ENCODE measurements at places on chromosomes 5 and 9.

- H3K4me1 ChIP-seq: peaks cover 25% of the 10 kb centered on the region
- H3K27ac ChIP-seq: peak overlapping the region; percentile 80
- no peaks in the 10 kb centered on the region for H3K36me3 ChIP-seq
Measured at GRCh38 chr5:131169810-131170539, 769 bp upstream of the LYRM7 start.

DNA sequence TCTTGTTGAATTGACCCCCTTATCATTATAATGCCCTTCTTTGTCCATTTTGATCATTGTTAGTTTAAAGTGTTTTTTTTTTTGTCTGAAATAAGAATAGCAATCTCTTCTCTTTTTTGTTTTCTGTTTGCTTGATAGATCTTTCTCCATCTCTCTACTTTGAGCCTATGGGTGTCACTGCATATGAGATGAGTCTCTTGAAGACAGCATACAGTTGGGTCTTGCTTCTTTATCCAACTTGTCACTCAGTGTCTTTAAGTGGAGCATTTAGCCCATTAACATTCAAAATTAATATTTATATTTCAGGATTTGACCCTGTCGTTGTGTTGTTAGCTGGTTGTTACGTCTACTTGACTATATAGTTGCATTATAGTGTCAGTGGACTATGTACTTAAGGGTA lies 135.4 kb downstream of the HMHB1 start:
- no peak overlapping the region for H3K27ac ChIP-seq
- no peaks in the 10 kb centered on the region for H3K4me1 ChIP-seq
- no peaks in the 10 kb centered on the region for H3K27me3 ChIP-seq
- H3K4me3 ChIP-seq: no peak overlapping the region

DNA sequence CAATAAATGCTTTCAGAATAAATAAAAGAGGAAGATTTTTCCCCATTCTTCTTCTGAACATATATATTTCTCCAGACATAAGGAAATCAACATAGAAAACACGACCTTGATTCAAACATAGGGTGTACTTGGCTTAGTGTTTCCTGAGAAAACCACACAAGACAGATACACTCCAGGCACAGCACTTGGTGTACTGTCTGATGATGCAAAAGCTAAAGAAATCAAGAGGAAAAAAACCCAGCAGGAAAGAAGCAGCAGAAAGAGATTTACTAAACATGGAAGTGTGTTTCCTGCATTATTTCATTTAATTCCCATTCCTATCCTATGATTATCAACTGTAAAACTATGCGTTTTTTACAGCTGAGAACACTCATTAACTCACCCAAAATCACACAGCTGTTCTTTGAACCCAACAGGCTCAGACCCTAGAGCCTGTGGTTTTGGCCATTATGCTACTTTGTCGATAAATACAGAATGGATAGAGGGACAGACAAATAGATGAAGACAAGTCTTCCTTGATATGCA lies 46.1 kb downstream of the NIPAL4 start:
- no peaks in the 10 kb centered on the region for H3K27me3 ChIP-seq
- H3K36me3 ChIP-seq: peaks cover 73% of the 10 kb centered on the region
- no peak overlapping the region for H3K4me3 ChIP-seq
- H3K27ac ChIP-seq: no peak overlapping the region

- H3K4me3 ChIP-seq: no peak overlapping the region
- no peak overlapping the region for H3K27ac ChIP-seq
- H3K27me3 ChIP-seq: no peaks in the 10 kb centered on the region
Measured at GRCh38 chr9:71594541-71594940, 173.8 kb downstream of the CEMIP2 start.

DNA sequence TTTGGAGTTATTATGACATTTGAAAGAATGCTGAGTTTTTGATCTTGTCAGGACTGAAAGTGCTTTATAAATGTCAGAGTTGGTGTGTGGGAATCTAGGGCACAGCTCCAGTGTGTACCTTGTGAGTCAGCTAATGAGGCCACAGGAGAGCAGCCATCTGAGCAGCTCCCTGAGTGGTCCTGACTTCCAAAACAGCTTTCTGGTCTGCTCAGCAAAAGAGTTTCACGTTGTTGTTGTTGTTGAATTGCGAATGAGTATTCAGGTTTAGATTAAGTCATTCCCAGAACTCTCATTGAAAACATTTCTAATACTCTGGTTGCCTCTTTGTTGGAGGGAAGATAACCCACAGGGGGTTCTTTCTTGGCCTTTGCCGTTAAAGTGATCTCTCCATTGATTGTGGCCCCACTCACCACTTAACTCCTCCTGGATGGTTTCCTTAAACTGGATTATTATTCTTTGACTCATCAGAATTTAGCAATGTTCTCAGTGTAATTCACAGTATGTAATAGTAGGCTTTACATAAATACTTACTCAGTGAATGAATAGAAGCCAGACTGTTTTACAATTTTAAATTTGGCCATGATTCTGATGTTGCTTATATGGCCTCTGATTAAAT lies 125.1 kb upstream of the SGCD start:
- H3K36me3 ChIP-seq: no peaks in the 10 kb centered on the region
- H3K27ac ChIP-seq: no peak overlapping the region

DNA sequence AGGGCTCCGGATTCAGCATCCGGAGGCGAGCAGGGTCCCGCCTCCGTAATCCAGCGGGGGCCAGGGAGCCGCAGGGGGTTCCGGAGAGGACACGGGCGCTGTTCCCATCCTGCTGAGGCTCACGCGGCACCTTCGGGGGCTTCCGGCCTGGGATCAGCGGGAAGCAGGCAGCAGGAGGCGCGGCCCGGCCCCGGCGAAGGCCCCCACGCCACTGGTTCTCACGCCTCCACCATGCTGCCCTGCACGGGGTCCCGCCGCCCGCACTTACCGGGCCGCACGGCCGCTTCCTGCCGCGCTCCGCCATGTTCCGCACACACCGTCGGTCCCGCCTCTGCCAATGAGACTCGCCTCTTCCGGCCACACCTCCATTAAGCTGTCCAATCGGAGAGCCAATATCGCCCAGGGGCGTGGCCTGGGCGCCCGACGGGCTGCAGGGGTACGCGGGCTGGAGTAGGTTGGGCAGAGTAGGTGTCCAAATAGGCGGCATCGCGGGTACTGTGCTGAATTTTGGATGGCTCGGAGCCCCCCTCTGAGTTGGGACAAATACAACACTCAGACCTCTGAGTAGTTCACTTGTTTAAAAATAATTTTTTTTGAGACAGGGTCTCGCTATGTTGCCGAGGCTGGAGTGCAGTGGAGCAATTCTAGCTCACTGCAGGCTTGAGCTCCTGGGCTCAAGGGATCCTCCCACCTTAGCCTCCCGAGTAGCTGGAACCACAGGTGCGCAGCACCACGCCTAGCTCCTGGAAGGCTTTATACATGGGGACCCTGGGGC lies at the start of gene SPOUT1:
Gene SPOUT1, minus strand, starts transcription at position 318 of the 775 bp plus-strand sequence. Its CDS starts 14 bp downstream, at position 304.
- H3K4me1 ChIP-seq: no peaks in the 10 kb centered on the region
- H3K27ac ChIP-seq: peak within 1 kb of the TSS; percentile 71
- peaks cover 20% of the 10 kb centered on the region for H3K36me3 ChIP-seq
- DNase-seq: peak; percentile 95
- H3K4me3 ChIP-seq: peak within 1 kb of the TSS; percentile 94

- no peak overlapping the region for H3K4me3 ChIP-seq
- H3K36me3 ChIP-seq: no peaks in the 10 kb centered on the region
- no peak for DNase-seq
- H3K27ac ChIP-seq: no peak overlapping the region
- no peaks in the 10 kb centered on the region for H3K27me3 ChIP-seq
Measured at GRCh38 chr5:118687661-118688621, 300.4 kb downstream of the DTWD2 start.

GRCh38 chr5:6611334-6612256 lies 21.2 kb downstream of the NSUN2 start:
- no peak for DNase-seq
- H3K27me3 ChIP-seq: no peaks in the 10 kb centered on the region
- H3K36me3 ChIP-seq: peaks cover 98% of the 10 kb centered on the region
- H3K4me3 ChIP-seq: no peak overlapping the region
- H3K4me1 ChIP-seq: no peaks in the 10 kb centered on the region

DNA sequence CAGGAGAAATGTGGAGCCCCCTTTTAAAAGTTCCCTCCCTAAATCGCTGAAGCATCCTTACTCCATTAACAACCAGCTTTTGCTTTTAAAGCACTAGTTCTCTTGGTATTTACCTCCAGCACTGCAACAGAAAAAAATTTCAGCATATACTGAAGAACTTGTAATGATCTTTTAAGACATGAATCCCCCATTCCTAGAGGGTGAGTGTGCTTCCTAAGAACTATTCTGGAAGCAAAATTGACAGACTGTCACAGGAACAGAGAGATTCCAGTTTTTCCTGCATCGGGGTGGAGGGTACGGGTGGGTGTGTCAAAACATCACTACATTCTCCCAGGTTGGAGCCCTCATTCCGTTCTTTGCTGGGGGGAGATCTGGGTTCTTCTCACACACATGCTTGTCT lies 151.9 kb downstream of the EBF1 start:
- no peaks in the 10 kb centered on the region for H3K4me1 ChIP-seq
- no peaks in the 10 kb centered on the region for H3K27me3 ChIP-seq
- no peak for DNase-seq

DNA sequence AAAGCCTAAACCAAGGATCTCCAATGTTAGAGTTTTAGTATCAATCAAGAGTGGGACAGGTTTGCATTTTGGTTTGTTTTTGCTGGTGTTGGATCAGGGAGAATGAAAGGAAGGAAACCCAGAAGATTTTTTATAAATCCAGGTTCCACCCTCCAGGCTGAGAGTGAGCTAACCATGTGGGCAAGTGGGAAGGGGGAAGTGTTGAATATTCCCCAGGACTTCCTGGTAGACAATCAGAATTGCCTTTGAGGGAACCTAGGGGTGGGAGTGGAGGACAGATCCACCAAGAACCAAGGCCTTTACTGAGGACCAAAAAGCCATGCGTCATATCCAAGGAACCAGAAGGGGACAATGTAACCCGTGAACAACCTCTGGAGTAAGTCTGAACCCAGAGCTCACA lies 33.5 kb upstream of the PIK3R1 start:
- H3K4me1 ChIP-seq: no peaks in the 10 kb centered on the region
- no peak overlapping the region for H3K4me3 ChIP-seq
- H3K36me3 ChIP-seq: no peaks in the 10 kb centered on the region
- H3K27me3 ChIP-seq: no peaks in the 10 kb centered on the region

- H3K4me3 ChIP-seq: no peak overlapping the region
- no peaks in the 10 kb centered on the region for H3K36me3 ChIP-seq
- no peak overlapping the region for H3K27ac ChIP-seq
- DNase-seq: no peak
- no peaks in the 10 kb centered on the region for H3K27me3 ChIP-seq
- no peaks in the 10 kb centered on the region for H3K4me1 ChIP-seq
Measured at GRCh38 chr9:124370896-124371582, 44.2 kb downstream of the PSMB7 start.

DNA sequence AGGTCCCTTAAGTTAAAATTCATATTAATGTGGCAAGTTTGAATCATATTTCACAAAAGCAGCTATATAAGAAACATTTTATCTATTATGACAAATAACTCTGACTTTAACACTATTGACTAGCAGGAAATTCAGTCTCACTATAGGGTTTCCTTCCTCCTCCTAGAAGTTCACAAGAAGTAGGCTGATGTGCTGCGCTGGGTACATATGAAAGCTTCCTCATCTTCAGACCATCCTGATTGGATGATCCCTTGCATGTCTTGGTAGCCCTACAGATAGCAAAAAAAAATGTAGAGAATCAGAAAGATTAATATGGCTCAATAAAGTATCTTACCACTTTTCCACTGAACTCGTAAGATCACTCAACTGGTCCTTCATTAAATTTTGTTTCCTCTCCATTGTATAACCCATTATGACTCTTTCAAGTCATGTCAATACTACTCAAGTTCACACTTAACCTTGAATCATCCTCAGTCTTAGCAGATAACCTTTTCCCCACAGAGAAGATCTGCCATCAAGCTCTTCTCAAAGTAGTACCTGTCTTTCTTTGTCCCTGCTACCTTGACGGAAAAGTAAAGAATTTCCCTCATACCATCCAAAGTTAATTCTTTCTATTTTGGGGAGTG lies 11.5 kb upstream of the PSIP1 start:
- no peak overlapping the region for H3K27ac ChIP-seq
- no peak overlapping the region for H3K4me3 ChIP-seq
- no peaks in the 10 kb centered on the region for H3K36me3 ChIP-seq
- DNase-seq: no peak

- H3K27me3 ChIP-seq: no peaks in the 10 kb centered on the region
- H3K4me1 ChIP-seq: no peaks in the 10 kb centered on the region
- no peak for DNase-seq
- H3K4me3 ChIP-seq: no peak overlapping the region
Measured at GRCh38 chr9:90365666-90366065, 277.0 kb downstream of the DIRAS2 start.

GRCh38 chr5:132229236-132229635 lies 1.6 kb upstream of the P4HA2 start:
- H3K4me1 ChIP-seq: peaks cover 38% of the 10 kb centered on the region
- no peaks in the 10 kb centered on the region for H3K36me3 ChIP-seq
- no peak for DNase-seq
- no peak overlapping the region for H3K4me3 ChIP-seq
- H3K27me3 ChIP-seq: no peaks in the 10 kb centered on the region
- no peak overlapping the region for H3K27ac ChIP-seq

DNA sequence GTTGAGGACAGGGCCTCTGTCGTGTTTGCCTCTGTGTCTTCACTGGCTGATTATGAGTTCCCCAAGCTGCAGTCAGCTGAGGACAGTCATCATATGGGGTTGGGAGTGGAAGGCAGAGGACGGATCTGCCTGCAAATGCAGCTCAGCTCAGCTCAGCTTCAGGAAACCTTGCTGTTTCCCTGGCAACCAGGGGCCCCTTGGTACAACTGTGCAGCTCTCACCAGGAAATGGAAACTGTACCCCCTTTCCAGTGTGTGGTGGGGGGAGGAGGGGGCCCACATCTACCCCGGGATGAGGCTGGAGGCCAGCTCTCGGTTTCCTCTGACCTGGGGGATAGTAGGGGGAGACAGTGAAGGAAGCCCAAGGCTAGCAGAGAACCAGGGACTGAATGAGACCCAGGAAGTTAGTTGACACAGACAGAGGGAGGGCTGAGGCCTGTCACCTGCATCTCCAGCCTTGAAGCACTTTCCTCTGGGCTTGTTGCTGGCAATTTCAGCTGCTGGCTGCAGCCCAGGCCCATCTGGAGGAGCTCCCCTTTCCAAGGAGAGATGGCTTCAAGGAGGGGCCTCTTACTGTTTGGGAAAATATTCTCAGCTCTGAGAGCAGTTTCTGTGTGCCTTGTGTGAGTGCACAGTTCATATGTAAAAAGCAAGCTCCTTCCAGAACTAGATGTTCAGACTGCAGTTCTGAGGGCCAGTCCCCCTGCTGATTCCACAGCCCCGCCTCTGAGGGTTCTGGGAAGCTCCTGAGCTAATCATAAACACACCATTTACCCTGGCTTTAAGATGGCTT lies 6.9 kb downstream of the ANXA6 start:
- H3K36me3 ChIP-seq: peaks cover 19% of the 10 kb centered on the region
- no peak for DNase-seq
- no peak overlapping the region for H3K4me3 ChIP-seq
- no peaks in the 10 kb centered on the region for H3K27me3 ChIP-seq
- peaks cover 69% of the 10 kb centered on the region for H3K4me1 ChIP-seq

DNA sequence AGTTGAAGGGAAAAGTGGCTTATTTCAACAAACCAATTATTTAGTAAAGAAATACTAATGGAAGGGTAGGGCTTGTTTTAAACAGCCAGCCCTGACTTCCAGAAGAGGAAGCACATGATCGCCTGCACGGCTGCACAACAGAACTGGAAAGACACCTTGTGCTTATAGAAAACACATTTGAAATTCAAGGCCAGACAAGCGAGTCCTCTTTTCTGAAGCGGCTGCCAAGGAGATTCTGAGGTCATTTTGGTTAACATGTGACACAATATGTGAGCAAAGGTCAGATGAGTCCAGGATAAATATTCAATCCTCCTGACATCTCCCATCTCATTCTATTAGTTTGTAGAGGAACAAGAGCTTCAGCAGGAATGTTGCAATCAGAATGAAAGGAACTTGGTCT lies 461.4 kb upstream of the ST8SIA4 start:
- no peaks in the 10 kb centered on the region for H3K27me3 ChIP-seq
- H3K36me3 ChIP-seq: no peaks in the 10 kb centered on the region
- no peak overlapping the region for H3K27ac ChIP-seq
- H3K4me3 ChIP-seq: no peak overlapping the region

Data from right atrium auricular region (tissue), 2 donors.